KG1 (cell line): ENCODE measurements at places on chromosomes 7 and 10.

DNA sequence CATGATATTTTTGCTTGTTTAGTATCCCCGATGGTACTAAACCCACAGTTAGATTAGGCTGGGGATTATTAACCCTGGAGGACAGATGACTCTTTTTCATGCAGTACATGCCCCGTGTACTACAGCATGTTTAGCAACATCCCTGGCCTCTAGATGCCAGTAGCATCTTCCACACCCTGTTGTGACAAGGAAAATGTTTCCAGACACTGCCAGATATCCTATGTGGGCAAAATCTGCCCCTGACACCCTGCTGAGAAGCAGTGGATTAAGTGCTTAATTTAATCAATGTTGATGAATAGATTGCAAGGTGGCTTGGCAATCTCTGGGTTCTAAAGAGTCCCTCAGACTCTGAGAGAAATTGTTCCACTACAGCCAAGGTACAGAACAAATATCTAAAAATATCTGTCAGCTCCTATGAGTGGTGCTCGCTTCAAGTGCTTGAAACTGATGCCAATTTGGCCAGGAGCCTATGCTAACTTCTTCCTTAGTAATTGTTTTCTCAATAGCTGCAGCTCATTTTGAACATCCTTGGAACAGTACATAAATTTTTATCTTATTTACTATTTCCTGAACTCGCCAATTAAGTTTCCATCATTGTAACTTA is 247.0 kb downstream of the SORCS1 start:
- no peak for DNase-seq

GRCh38 chr10:72417971-72418370 is 63.3 kb upstream of the DNAJB12 start:
- no peak for DNase-seq

- no peak for DNase-seq
Observed at GRCh38 chr10:112360308-112361270, 13.3 kb upstream of the ACSL5 start.

GRCh38 chr10:48609899-48610584 is 5.2 kb upstream of the ARHGAP22 start:
- DNase-seq: no peak

GRCh38 chr7:114663502-114663901 is 248.9 kb downstream of the FOXP2 start:
- DNase-seq: no peak

- no peak for DNase-seq
Observed at GRCh38 chr10:15361131-15361530, 10.0 kb downstream of the FAM171A1 start.

DNA sequence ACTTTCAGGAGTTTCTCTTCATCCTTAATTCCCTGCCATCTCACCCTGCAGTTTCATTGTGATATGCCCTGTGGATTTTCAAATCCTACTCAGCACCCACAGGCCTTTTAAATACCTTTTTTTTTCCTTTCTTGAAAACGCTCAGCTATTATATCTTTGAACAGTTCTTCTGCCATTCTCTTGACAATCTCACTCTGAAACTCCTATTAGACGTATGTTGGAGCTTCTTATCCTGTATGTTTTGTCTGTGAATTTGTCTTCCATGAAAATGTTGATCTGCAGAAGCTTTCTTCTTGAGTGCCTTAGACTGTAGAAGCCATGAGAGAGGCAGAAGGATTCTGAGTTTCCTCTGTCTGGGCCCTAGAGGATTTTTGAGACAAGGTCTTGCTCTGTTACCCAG is 18.9 kb upstream of the YAE1 start:
- DNase-seq: no peak
